Stimulated activated CD4-positive, alpha-beta T cell treated with anti-CD3 and anti-CD28 coated beads, Interleukin-4, amount 100 ng/mL, for 1 hour (primary cell): ENCODE measurements at places on chromosomes 16 and 17.

- DNase-seq = no peak
These were observed 392 bp upstream of the ABHD15 start for GRCh38 chr17:29567304-29567553.

GRCh38 chr16:75288596-75289120 lies 37.2 kb upstream of the BCAR1 start:
- peak; percentile 39 for DNase-seq

DNA sequence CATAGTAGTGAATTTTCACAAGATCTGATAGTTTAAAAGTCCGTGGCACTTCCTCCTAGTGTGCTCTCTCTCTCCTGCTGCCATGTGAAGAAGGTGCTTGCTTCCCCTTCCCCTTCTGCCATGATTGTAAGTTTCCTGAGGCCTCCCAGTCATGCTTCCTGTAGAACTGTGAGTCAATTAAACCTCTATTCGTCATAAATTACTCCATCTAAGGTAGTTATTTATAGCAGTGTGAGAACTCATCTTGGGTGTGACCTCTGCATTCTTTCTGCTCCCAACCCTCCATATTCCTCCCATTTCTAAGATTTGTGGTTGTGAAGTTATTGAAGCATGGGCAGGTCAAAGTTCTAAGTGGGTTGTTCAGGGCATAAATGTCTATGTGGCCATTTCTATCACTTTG lies 62.1 kb upstream of the ADAMTS18 start:
- DNase-seq = no peak

DNA sequence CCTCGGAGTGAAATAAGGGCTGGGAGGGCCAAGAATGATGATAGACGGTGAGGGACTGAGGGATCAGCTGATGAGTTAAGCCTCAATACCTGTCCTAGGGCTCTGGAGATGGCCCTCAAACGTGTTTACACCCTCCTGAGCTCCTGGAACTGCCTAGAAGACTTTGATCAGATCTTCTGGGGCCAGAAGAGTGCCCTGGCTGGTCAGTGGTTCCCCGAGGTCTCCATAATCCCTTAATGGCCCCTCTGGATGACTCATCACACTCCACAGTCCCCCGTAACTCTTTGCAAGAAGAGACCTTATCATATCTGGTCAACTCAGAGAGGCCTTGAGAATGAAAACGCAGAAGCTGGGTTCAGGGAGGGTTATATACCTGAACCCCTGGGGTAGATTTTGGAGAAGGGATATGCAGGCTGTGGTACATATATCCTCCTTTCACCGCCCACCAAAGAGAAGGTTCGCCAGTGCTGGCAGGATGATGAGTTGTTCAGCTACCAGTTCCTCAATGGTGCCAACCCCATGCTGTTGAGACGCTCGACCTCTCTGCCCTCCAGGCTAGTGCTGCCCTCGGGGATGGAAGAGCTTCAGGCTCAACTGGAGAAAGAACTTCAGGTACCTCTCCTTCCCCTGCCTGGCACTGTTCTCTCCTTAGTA lies 3.1 kb downstream of the ALOX12 start:
- no peak for DNase-seq

DNA sequence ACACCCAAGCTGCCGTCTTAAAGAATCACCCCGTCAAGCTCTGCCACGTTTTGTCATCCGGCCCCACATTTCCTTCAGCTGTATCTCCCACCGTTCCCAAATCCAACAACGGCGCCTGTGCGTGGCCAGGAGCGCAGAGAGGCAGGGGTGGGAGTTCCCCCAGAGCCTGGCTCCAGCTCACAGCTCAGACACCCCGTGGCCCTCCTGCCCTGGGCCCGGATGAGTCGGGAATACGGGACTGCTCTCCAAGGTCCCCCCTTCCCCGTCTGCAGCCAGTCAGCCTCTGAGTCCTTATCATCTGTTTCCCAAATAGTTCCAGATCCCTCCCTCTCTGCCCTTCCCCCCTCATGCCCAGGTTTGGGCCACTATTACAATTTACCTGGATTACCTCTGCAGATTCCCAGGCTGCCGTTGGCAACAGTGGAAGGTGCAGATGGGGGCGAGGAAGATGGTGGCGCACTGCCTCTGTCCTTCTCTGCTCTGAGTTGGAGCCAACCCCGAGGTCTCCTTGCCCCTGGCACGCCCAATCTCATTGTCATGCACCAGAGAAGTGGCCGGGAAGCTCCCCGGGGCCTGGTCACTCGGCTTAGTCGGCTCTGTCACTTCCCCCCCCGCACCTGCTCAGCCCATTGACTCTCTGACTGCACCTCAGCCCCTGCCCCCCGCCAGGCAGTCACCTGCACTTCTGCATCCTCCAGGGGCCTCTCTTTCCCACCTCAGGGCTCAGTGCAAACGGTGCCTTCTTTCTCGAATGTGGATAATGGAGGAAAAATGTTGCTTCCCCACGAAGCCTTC lies 18.3 kb upstream of the RPTOR start:
- no peak for DNase-seq
